ENCODE measurements at places on chromosomes 2 and 18.

DNA sequence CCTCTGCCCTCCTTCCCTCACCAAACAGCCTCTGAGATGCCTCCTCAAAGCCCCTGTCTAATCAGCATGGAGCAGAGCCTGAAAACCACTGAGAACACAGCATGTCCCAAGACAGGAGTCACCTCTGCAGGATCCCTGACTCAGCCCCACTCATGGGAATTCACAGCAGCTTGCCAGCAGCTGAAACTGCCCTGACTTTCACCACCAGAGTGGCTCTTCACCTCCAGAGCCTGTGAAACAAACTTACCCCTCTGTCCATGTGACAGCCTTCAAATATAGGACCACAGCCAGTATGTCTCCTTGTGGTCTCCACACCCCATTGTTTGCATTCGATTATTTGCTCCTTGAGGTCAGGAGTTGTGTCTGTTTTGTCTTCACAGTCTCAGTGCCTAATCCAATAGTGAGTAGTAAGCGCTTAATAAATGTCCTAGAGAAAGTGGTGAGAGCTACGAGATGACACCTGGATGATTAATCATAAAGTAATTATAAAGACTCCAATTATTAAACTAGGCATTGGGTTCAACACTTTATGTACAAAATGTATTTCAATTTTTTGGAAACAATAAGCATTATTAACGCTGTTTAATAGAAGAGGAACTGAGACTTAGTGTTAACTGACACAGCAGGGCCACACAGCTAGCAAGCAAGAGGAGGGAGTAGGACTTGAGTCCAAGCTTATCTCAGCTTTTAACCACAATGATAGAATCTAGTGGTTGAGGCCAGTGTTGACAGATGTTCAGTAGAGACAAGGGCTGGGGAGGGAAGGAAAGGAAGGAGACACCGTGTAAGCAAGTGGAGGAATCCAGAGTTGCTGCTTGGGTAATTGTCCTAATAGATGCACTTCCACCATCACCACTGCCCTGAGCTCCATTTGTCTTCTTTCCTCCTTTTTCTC lies 358.7 kb upstream of the TNP1 start:
- DNase-seq: no peak

GRCh38 chr2:47381408-47381807 lies 21.5 kb upstream of the MSH2 start:
- no peak for DNase-seq

GRCh38 chr2:102726128-102727087 lies 35.4 kb upstream of the TMEM182 start:
- no peak for DNase-seq

DNA sequence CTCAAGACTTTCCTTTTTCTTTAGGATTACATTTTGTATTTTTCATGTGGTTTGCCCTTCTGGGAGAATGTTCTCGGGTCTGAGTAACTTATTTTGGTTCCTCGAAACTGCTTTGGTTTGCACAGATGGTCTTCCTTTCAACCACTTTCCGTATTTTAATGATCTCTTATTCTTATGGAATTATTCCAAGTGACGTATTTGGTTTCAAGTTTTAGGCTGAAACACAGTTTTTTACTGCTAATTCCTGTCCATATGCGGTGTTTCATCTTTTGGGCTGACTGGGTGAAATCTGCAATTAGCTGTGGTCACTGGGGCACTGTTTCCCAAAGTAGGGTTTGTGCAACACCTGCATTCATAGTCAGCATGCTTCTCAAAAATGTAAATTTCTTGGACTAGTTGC lies 122.7 kb downstream of the CAPN13 start:
- DNase-seq: no peak

DNA sequence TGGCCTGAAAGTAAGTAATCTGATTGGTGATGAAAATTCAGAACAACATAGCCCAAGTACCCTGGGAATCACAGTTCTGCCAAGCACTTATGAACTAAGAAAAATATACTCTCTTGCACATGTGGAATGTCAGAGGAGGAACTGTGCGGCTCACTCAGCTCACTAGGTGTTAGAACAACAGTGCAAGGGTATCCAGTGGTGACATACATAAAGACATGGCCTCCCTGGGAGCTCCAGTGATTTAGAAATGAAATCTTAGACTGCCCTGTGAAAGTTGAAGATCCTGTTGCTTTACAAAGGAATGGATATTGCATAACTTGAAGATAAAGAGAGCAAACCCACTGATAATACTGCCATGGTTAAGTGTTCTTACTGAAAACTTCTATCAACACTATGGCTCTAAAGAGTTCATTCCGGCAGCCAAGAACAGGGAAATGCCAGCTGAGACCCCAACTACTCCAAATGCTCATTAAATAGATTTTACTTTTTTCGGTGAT lies 246.2 kb downstream of the ARHGAP15 start:
- DNase-seq: no peak

GRCh38 chr2:29573612-29574011 lies 347.8 kb downstream of the ALK start:
- no peak for DNase-seq

DNA sequence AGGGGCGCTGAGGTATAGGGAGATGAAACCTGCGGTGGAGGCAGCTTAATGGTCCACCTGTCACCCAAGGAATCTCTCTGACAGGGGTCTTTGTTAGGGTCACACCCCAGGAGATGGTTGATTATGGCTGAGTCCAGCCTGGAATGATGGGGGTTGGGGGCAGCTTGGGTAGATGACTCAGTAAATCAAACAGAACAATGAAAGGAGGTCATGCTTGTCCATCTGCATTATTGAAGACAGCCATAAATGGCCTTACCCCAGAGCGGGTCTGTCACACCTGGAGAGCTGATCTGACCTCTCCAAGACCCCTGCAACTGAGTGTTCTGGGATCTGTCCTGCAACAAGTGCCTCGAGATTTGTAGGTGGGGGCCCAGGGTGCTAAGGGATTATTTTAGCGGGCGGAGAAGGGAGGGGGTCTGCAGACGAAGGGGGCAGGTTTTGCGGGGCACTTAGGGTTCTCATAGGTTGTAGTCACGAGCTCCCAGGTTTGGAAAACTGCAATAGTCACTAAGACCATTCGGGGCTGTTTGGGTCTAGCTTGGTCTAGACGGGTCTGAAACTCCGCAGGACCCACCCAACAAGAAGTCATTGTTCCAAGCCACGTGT lies 771 bp upstream of the IGFBP2 start:
- DNase-seq: no peak

- no peak for DNase-seq
Measured at GRCh38 chr2:33426666-33427231, 49.7 kb upstream of the RASGRP3 start.

DNA sequence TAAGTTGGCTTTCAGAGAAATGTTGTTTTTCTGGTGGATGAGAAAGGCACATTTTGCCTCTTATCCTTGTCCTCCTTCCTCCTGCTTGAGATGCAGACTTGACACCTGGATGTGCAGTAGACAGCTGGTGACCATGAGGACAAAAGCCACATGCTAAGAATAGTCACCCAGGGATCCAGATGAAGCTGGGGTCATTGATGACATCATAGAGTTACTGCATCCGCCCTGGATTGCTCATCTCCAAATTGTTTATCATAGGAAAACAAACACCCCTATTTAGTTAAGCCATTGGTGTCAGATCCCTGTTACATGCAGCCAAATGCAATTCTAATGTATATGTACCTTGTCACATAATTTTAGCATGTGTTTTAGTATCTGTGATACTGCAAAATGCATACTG lies 16.3 kb upstream of the SLC1A4 start:
- DNase-seq: no peak

GRCh38 chr2:11677136-11678055 lies 7.4 kb upstream of the NTSR2 start:
- no peak for DNase-seq

GRCh38 chr2:105427485-105427884 lies 28.6 kb upstream of the FHL2 start:
- DNase-seq: no peak

DNA sequence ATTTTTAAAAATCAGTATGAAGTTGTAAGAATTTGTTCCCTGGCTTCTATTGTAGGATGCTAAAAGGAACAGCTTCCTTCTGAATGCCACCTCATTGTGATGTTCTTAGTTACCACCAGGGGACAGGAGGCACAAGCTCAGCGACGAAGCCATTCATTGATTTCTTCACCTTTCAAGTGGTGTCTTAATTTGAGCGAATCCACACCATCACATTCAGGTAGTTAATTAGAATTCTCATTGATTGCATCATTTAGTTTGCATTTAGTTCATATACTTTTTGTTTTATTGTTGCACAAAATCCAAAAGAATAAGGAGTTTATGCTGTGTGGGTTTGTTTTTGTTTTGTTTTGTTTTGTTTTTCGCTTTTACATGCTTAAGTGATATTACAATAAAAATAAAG lies 23.1 kb downstream of the CYP27C1 start:
- no peak for DNase-seq

DNA sequence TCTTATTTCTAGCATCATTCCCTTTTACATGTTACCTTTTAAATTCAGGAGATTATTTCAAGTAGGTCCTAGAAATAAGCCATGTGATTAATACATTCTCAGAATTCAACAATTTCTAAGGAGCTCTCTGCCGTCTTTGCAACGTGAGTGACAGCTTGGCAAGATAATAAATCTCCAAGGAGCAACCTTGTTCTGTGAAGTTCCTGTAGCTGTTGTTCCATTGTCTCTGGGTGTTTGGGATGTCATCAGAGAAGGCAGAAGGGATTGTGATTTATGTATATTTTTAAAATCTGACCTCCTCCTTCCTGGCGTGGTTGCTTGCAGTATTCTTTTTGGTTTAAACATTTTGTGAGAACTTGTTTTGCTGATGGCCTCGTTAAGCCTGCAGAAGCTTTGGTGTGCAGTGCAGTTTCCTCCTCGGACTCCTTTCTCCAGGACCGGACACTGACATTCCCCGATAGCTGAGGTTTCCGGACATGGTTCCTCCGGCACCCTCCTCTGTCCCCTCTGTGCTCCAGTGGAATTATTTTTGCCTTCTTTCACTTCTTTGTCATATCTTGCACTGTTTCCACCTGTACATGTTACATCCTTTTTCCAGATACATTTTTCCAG lies 33.7 kb downstream of the RAMP1 start:
- DNase-seq: no peak

- no peak for DNase-seq
Measured at GRCh38 chr2:58101500-58101899, 54.9 kb downstream of the VRK2 start.

DNA sequence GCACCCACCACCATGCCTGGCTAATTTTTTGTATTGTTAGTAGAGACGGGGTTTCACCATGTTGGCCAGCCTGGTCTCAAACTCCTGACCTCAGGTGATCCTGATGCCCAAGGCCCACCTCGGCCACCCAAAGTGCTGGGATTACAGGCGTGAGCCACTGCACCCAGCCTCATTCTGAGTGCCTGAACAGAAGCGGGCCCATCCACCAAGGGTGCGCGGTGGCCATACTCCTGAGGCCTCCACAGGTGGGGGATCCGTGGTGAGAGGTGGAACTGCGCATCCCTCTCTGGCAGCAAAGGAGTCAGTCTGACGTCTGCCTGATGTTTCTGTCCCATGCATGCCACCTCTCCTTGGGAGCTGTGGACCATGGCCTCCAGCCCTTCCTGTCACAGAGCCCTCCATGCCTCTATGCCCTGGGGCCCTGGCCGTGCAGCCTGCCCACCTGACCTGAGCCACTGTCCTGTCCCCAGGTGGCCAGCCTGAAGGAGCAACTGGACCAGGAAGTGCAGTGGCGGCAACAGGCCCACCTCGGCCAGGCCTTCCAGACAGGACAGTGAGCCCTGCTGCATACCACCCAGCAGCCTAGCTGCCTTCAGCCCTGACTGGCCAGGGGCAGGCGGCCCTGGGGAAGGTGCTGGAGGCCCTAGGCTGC lies 7.6 kb upstream of the SNED1 start:
- DNase-seq: no peak

DNA sequence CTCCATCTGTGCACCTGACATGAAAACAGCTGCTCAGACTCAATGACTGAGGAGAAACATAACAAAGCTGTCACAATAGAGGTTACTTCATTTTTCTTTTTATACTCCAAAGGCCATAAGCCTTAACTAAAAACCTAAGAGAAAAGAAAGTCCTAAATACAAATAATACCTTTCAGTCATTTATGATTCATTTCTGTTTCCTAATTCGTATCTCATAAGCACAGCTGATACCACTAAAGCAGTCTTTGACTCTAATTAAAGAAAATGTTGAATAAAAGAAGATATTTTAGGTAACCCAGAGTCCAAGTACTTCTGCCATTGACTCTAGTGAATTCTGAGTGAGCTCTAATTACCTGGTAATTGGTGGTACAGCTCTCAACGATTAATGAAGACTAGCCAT lies 20.6 kb downstream of the NEMP2 start:
- no peak for DNase-seq

GRCh38 chr2:172884336-172884735 lies 148.7 kb downstream of the RAPGEF4 start:
- no peak for DNase-seq

GRCh38 chr2:217886091-217886490 lies 116.7 kb downstream of the TNS1 start:
- DNase-seq: no peak
